NK-92 treated with Interleukin-12 subunit alpha and Interleukin-12 subunit beta, amount 100 ng/mL, for 24 hours (cell line): ENCODE measurements at places on chromosomes 4 and X.

- DNase-seq, result no peak
Measured at GRCh38 chr4:4871573-4872313, 12.3 kb downstream of the MSX1 start.

DNA sequence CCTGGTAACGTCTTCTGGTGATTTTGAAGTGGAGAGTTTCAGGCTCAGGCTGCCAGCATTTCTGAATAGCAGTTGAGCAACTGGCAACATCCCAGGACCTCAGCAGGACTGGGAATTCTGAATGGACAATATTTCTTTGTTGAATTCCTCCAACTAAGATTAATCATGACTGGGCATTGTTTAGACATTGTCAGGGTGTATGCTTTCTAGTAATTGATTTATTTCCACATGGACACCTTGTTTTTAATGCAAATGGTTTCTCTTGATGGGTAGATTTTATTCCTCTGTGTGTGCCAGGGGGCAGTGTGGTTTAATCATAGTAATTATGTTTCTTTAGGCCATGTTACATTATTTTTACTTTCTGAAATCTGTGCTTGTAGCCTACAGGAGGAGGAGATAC is 1004.7 kb upstream of the LCORL start:
- no peak for DNase-seq

GRCh38 chr4:3263053-3263875 is 14.3 kb downstream of the MSANTD1 start:
- DNase-seq, result no peak

- DNase-seq, result no peak
Measured at GRCh38 chrX:155611302-155611701, 1.4 kb downstream of the TMLHE start.

DNA sequence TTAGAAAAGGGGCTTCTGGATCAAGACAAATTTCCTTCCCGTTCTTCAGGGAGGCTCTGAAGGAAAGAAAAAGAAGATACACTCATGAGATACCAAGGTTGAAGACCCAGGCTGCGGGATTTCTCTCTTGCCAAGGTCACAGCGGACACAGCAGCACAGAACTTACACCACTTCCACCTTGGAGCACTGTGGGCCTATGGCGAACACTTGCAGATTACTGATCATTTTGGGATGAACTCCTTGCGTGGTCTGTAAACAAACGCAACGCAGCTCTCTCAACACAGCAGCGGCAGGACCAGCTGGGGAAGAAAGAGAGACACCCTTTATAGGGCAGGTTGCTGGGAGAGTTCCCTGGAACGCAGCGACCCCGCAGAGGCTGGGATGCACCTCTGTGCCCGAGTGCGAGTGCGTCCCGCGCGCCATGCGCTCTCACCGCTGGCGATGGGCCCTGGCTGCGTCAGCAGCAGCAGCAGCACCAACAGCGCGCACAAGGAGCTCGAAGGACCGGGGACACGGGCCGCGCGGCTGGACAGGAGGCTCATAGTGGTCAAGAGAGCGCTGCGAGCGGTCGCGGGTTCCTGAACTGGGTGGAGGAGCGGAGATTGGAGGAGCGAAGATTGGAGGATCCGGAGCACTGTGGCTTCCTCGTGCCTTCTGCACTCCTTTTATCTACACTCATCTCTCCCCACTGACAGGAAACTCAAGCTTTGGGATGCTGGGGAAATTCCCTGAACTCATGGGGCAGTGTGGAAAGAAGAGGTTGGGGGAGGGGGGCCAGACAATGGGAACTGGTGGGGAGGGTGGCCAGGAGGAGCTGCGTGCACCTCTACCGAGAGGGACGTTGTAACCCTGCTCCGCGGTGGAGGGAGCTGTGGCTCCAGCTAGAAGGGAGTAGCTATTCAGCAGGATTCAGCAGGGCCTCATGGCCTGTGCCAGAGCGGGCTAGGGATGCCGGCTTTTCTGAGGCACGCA is at the start of gene CXCL5:
CXCL5 (minus strand) TSS at position 638 of the 972 bp plus-strand sequence; CDS start at position 542, 96 bp downstream.
- no peak for DNase-seq

- no peak for DNase-seq
Measured at GRCh38 chrX:14660970-14661369, 131.6 kb downstream of the GLRA2 start.

DNA sequence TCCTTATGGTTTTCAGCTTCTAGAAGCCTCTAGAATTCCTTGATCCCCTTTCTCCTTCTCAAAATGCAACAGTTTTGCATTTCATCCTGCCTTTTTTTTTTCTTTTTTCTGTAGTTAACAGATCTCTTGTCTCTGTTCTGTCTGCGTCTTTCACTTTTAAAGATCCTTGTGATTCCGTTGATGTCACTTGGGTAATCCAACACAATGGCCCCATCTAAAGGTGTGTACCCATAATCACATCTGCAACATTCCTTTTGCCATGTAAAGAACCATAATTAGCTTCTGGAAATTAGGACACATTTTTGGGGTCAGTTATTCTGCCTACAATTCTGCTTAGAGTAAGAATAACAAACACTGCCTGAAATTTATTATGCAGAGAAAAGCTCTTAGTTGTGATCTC is 1180.9 kb upstream of the ADGRL3 start:
- no peak for DNase-seq

DNA sequence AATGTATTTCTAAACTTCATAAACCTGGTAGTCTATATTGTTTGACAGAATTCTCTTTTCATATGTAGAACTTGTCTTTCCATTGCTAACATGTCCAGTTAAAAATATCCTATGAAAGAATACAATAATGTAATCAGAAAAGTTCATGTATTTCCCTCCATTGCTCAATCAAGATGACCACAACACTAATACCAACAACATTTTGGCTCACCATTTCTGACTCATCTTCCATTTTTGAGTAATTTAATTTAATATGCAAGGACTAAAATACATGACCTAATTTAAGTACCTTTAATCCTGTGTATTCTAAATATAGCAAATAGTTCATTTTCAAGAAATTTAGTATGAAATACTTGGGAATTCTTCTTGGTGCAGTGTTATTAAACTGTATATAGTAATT is 239.5 kb upstream of the GPC4 start:
- DNase-seq, result no peak

DNA sequence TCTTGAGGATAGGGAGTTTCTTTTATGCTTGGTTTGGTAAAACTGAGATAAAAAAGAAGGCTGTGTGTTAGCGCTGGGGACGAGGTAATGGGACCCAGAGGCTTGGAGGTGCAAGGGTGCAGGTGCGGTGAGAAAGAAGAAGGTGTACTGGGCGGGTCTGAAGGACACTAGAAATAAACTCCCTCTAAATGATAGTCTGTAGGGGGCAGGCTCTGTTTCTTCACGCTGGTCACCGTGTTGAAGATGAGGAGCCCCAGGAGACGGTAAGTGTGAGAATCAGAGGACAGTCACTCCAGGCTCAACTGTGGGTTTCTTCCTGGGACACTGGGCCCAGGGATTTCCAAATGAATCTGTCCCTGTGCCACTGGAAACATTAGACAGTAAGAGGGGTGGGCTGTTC is 131.4 kb downstream of the SORBS2 start:
- no peak for DNase-seq

GRCh38 chr4:14293582-14293981 is 666.1 kb upstream of the BOD1L1 start:
- no peak for DNase-seq

GRCh38 chr4:180314972-180315371 is 1928.2 kb upstream of the TENM3 start:
- no peak for DNase-seq

GRCh38 chrX:120262859-120263708 is 12.5 kb downstream of the ZBTB33 start:
- DNase-seq, result no peak

- DNase-seq, result no peak
Measured at GRCh38 chr4:6955261-6955911, 45.8 kb downstream of the TBC1D14 start.

DNA sequence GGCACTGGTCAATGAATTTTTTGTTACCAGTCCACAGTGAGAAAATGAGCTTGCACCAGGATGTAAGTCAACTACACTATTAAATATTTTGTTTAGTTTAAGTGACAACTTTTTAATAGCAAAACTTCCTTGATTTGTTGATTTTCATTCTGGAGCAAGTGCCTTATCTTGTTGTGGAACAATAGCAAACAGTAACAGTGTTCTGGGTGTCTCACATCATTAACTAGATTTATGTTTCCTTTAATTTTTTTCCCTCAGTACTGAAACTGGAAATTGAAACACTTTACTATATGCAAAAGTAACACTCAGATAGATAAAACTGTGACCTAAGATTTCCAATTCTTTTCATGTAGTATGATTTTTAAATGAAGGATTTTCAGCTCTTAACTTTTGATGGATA is 80.1 kb downstream of the GALNT7 start:
- DNase-seq, result no peak

DNA sequence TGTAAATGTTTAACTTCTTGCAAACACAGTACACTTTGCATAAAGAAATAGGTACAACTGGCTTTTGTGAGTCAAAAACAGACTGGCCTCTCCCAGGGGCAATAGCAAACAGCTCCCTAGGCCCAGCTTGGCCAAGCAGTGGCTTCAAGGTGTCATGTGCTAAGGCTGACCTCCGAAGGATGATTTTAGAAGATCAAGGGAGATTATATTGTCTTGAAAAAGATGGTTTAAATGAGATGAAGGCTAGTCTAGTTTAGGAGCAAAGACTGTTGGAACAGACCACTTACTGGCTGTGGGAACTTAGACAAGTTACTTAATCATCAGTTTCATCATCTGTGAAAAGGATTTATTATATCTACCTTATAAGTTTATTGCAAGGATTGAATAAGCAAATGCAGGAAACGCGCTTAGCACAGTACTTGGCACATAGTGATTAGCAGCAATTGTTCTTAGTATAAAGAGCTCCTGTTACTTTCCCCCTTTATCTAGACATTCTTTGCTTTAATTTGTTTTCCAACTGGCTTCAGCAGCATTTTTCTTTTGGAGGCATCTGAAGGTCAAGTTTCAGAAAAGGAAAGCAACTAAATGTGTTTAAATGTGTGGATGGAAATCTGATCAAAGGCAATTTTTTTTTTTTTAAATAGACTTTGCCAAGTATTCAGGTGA is 17.2 kb downstream of the ANXA3 start:
- no peak for DNase-seq

DNA sequence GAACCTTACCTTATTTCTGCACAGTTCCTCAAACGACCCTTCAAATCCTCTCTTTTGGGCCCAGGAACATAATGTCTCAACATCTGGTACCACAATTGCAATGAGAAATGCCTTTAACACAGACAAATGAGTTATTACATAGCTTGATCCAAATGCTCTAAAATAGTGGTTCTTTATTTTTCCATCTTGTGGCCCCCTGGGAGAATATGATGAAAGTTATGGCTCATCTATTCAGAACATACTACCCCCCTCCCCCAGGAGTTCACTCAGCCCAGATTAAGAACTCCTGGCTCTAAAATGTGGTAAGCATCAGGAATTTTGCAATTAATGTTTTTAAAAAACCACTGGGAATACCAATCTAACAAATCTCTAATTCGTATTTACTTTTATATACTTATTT is 23.9 kb upstream of the CENPU start:
- DNase-seq, result no peak

- no peak for DNase-seq
Measured at GRCh38 chr4:30350288-30350687, 369.9 kb upstream of the PCDH7 start.

DNA sequence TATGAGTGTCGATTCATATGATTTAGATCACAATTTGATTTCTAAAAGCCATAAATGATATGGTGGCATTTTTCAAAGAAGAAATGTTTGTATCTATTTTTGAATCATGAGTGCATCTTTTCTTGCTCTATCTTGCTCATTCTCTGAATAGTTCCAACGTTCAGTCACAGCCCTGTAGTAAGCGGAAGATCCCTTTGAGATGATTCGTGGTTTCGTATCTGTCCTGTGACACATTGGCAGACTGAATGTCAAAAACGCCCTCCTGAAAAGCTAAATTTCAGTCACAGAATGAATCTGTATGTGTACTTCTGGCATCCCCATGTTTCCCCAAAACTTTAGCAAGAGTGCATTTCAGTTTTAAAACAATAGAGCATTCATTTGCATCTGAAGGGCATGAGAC is 1066.9 kb upstream of the TENM3 start:
- DNase-seq, result no peak

GRCh38 chr4:17898553-17899055 is 87.8 kb downstream of the NCAPG start:
- DNase-seq, result no peak

- DNase-seq, result no peak
Measured at GRCh38 chr4:20137176-20137575, 114.5 kb upstream of the SLIT2 start.

GRCh38 chrX:25178555-25178954 is 162.8 kb upstream of the ARX start:
- no peak for DNase-seq

DNA sequence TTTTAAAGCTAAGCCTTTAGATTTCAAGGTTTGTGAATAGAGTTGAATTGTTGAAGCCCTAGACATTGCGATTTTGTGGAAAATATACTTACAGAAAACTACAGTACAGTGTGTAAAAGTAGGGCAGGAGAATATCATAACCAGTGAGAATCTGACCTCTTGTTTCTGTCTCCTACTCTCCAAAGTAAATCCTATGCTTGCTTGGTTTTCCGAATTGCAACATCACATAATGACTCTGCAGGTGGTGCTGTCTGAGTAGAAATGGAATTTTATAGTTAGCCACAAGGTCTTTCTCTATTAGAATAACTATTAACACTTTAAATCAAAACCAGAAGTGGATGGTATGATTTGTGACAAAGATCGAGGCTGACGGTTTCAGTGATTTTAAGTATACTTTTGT is 505.6 kb downstream of the RAPGEF2 start:
- no peak for DNase-seq

- DNase-seq, result no peak
Measured at GRCh38 chr4:80336582-80336981, 1.1 kb downstream of the CFAP299 start.
